ENCODE measurements at places on chromosomes 16 and 17.

GRCh38 chr17:8894202-8894671 is 26.8 kb upstream of the PIK3R6 start:
- H3K4me3 ChIP-seq: no peak overlapping the region
- no peaks in the 10 kb centered on the region for H3K36me3 ChIP-seq
- H3K4me1 ChIP-seq: peaks cover 7% of the 10 kb centered on the region
- peaks cover 67% of the 10 kb centered on the region for H3K27me3 ChIP-seq

GRCh38 chr17:57317079-57317478 is 60.8 kb downstream of the MSI2 start:
- H3K27me3 ChIP-seq: no peaks in the 10 kb centered on the region
- peaks cover 2% of the 10 kb centered on the region for H3K4me1 ChIP-seq
- H3K36me3 ChIP-seq: peaks cover 19% of the 10 kb centered on the region
- no peak overlapping the region for H3K27ac ChIP-seq

GRCh38 chr16:52123061-52123839 is 423.7 kb downstream of the TOX3 start:
- no peaks in the 10 kb centered on the region for H3K27me3 ChIP-seq
- no peaks in the 10 kb centered on the region for H3K36me3 ChIP-seq
- H3K4me3 ChIP-seq: no peak overlapping the region
- DNase-seq: no peak

DNA sequence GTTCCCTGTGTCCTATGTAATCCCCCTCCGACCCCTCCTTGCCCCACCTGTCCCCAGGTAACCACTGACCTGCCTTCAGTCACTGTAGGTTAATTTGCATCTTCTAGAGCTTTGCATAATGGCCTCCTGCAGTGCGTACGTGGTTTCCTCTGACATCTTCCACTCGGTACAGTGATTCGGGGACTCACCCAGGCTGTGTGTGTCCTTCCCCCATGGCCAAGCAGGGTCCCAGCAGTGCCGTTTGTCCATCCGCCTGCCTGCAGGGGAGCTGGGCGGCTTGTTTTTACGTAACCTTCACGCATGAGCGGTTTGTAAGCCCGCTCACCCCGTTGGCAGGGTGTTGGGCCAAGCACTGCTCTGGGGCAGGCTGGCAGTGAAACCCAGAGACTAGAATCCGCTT is 7.9 kb downstream of the MAPK8IP3 start:
- no peaks in the 10 kb centered on the region for H3K36me3 ChIP-seq
- H3K27me3 ChIP-seq: no peaks in the 10 kb centered on the region
- H3K4me1 ChIP-seq: peaks cover 45% of the 10 kb centered on the region
- no peak overlapping the region for H3K27ac ChIP-seq
